ENCODE measurements at places on chromosomes 11 and 22.

DNA sequence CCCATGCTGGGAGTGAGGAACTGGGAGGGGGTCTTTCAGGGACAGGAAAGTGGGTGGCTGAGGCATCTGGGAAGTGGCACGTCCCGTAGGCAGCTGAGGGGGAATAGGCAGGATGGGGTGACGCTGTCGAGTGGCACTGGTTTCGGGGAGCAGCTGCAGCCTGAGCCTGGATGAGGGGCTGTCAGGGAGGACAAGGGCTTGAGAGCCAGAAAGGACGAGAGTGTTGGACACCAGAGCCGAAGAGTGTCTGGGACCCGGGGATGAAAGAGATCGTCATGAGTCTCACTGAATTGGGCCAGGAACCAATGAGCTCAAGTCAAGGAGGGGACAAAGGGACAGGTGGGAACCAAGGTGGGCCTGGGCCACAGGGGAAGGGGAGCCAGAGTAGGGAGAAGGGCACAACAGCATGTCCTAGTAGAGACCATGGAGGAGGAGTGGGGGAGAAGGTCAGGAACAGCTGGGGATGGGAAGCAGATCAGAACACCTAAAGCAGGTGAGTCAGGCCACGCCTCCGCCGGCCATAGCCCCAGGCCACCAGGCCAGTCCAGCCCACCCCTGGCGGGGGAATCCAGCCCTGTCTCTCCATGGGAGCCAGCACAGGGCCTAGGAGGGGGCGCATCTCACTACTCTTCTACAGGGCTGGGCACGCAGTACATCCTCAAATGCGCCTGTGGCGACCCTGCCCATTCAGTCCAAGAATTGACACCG is 4.2 kb downstream of the RAB3IL1 start:
- no peak for DNase-seq

GRCh38 chr11:12642806-12643428 is 31.3 kb upstream of the TEAD1 start:
- no peak for DNase-seq

GRCh38 chr11:12867531-12867930 is 141.6 kb upstream of the RASSF10 start:
- DNase-seq, result no peak

DNA sequence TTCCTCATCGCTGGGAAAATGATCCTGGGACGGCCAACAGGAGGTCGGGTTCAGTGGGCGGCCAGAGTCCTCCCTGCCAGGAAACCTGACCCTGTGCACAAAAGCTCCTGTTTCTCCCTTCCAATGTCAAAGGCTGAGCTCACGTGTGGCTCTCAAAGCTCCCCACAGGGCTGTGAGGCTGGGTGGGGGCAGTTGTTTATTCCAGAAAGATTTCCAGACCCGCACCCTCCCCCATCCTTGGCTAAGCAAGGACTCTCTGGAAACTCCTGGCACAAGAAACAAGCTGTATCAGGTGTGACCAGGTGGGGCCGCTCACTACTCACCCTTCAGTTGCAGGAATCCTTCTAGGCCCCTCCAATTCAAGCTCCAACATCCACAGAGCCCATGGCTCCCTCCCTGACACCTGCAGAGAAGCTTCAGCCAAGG is 131.9 kb downstream of the SHANK2 start:
- peak; percentile 3 for DNase-seq

GRCh38 chr11:68724293-68724692 is 27.0 kb downstream of the TESMIN start:
- DNase-seq, result peak; percentile 51

DNA sequence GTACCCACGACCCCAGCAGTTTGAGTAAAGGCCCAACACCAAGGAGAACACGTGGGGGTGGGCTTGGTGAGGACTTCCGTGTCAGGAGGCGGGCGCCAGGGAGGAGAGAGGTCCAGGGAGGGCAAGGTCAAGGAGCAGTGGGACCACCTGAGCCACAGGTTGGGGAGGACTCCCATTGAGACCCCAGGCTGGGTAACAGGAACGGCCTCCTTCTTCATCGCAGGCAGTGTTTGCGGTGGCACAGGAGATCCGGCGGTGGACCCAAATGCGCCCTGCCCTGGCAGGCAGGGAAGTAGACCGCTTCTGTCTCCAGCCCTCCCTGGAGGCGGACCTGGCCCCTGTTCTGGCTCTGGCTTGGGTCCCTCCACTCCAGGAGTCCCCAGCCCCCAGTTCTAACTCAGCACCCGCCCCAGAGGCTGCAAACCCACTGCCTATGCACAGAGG is 5.9 kb upstream of the TBX1 start:
- no peak for DNase-seq

GRCh38 chr22:47307326-47307725 is 544.9 kb downstream of the TBC1D22A start:
- DNase-seq, result no peak

DNA sequence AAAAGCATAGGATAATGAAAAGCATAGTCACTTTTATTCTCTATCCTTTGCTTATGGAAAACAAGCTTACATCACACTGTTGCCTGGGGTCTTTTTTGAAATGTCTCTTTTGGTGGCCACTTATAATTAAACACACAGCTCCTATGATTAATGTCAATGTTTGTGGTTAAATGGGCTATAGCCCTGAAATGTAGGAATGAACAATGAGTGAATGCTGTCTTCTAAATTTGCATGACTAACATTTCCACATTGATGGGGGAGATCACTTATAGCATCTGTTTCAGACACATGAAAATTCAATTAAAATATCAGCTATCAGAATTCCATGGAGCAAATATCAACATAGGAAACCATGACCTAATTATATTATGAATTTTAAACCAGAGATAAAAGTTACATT is 171.4 kb upstream of the FAT3 start:
- DNase-seq, result no peak

DNA sequence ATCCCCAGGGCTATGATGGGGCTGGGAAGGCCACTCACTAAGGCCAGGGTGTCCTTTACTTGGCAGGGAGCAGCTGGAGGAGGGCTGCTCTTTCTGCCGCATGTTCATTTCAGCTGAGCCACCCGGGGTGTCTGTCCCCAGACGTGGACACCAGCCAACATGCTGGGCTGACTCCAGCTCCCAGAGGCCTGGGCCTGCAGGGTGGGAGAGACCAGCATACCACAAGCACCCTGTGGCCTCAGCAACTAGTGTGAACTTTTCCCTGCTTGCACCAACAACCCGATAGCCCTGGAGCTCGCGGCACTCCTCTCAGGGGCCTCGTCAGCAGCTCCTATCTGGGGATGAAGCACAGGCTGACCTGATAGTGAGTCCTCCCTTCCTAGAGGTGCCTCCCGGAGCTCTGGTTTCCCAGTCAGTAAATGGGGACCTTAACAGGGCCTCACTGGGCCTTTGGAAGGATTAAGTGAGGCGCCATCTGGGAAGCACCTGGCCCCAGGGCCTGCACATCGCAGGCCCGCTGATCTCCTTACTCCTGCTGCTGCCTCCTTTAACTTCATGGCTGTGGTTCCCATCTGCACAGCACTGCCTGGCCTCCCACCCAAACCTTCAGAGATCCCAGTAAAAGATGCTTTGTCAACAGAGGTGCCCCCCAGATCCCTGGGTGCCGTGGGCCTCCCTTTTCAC is 83.4 kb downstream of the GALNT18 start:
- DNase-seq, result no peak

DNA sequence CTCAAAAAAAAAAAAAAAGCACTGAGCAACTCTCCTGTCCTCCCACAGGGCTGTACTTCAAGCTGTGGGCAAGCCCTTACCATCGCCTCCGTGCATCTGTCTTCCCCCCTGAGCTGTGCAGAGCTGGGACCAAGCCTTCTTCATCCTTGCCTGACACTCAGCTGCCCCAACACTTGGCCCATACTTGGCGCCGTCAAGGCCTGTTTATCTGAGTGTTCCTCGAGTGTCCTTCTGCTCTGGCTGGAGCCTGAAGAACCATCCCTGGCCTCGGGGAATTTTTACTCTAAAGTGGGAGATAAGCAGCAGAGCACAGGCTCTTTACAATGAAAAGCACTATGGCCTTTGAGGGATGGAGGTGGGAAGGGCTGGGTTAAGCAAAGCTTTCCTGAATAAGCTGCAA is 1.6 kb upstream of the TIRAP start:
- no peak for DNase-seq

Data from suppressor macrophage treated with lipopolysaccharide for 1 hour (primary cell).